Stimulated activated CD8-positive, alpha-beta memory T cell treated with anti-CD3 and anti-CD28 coated beads, Interleukin-7, amount 100 ng/mL, for 1 hour (primary cell): ENCODE measurements at places on chromosomes 1 and 21.

DNA sequence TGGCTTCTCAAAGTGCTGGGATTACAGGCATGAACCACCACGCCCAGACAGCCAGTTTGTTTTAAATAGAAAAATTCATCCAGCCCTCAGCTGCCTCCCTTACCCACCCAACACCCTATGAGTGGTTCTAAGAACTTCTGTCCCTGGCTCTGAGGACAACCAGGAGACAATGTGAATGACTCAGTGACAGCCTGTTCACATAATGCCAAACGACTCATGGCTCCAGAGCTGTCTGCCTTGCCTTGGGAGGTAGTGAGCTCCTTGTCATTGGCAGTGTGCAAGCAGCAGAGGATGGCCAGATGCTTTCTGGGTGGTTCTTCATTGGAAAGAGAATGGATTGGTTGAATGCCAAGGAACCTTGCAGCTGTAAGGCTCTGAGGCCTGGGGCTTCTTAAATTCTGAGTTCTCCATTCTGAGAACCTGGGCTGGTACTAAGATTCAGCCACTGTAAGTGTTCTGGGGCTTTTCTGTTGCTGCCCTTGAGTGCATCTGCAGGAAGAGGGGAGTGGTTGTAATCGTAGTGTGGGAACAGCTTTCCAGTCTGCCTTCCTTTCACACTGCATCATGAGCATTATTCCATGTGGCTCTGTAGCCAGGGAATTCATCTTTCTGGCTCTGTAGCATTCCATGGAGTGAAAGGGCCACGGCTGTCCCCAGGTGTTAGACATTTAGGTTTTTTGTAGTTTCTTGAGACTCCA lies 5.8 kb downstream of the SERINC2 start:
- DNase-seq = no peak

GRCh38 chr1:65825741-65826140 lies 33.0 kb downstream of the PDE4B start:
- DNase-seq = no peak

DNA sequence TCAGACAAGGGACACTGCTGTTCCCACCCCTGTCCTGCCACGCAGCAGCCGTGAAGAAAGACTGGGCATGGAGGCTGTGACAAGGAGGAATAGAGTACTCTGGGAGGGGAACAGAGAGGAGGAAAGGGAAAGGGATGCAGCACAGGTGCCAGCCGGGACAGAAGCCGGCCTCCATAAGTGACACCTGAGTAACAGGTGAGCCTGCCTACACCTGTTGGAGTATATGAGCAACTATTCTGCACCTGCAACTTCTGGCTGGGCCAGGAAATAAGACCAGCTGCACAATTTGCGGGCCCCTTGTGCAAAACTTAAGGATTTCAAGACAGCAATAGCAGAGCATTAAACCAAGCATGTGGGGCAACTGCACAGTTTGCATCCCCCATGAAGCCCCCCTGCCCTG lies 72.5 kb upstream of the GOLT1A start:
- no peak for DNase-seq

DNA sequence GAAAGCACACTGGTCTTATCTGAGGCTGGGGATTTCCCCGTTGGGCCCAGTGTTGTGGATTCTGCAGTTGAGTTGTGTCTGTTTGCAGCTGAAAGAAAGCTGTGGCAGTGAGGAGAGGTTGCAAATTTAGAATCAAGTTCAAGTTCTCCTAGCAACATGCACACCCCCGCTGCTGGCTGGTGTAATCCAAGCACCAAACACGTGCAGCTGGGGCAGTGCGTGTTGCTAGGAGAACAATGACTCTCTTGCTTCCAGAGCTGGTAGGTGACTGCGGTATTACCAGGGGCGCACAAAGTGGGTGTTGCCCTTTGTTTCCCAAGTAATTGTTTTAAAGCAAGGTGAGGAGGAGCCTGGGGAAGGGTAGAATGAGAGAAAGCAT lies 91.5 kb downstream of the IER5 start:
- no peak for DNase-seq
